ENCODE measurements at places on chromosomes 1 and 21.
A peak's percentile ranks its signal among the peaks of the same experiment; 100 is the strongest.

DNA sequence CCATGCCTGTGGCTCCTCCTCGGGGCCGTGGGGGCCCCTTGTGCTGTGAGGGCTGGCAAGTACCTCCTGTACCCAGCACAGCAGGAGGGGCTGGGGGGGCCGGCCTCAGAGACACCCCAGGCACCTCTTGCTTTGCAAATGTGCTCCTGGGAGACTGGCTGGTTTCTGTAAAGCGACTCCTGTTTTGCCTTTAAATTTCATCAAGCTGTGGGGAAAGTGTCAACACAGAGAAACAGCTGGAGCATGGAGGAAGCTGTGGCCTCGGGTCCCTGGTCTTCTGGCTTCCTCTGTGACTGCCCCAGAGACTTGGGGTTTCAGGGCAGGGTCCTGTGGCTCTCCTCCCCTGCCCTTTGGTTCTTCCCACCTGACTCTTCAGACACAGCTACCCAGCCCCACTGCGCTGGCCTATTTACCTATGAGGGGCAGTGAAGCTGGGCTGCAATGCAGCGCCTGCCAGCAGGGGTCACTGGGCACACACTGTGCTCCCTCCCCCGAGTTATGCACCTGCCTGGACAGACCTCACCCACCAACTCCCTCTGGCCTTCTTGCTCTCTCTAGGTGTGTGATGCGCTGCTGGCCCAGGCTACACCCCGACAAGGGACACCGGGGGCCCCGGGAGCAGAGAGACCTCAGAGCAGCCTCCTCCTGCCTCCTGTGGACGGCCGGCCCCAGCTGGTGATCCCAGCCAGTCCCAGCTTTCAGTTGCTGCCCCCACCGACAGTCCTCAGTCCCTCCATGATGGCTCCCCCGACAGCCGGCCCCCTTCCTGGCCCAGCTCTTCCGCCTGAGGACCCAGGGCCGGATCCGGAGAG lies 17.6 kb upstream of the PEX10 start:
- peak; percentile 60 for DNase-seq

GRCh38 chr1:77966291-77966690 lies 12.6 kb downstream of the FUBP1 start:
- no peak for DNase-seq

GRCh38 chr1:9235096-9235459 lies 504 bp downstream of the H6PD start:
- DNase-seq, result no peak

DNA sequence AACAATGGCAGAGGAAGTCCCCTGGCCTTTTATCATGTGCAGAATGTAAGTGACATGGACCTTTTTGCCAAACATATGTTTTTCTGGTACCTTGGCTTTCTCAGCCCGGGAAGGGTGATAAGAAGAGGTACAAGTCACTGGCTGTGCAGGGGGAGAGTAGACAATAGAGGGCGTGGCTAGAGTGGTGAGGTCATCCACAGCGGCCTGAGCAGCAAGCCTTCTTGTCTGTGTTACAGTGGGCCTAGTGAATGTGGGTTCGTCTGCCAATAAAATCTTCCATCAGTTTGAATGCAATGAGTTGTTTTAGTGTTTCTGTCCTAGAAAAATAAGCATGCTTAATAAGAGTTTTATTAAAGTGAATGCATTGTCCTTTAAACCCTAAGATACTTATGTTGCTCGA lies 59.0 kb upstream of the PGD start:
- DNase-seq, result no peak

DNA sequence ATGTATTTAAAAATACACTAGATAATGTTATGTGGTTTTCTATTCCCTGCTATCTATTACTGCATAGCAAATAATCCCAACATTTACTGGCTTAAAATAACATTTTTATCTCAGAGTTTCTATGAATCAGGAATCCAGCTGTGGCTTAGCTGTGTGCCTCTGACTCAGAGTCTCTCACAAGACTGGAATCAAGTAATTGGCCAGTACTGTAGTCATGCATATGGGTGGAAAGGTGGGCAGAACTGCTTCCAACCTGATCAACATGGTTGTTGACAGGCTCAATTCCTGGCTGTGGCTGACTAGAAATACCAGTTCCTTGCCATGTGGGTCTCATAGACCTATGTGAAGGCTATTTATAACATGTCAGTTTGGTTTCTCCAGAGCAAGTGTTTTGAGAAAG lies 131.8 kb downstream of the PDE4B start:
- DNase-seq, result no peak

GRCh38 chr1:31439276-31439675 lies 26.3 kb downstream of the SERINC2 start:
- no peak for DNase-seq

DNA sequence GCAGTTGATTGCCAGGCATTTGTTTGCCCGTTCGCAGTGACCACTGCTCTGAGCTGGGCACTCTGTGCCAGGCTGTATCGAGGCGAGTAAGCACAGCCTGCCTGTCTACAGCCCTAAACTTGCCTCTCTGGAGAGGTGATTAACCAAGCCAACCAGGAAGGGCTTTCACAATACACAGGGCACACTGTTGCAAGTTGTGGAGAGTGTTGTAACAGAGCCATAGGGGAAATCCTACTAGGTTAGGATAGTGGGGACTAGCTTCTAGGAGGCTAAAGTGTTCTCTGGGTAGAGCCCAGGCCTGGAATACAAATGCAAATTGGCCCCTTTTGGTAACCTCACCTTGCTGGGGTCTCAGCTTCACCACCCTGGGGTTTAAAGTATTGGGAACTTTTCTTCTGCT lies 23.8 kb downstream of the PRDM2 start:
- no peak for DNase-seq

GRCh38 chr1:229318056-229318455 lies 24.8 kb downstream of the CCSAP start:
- DNase-seq, result no peak

- no peak for DNase-seq
Observed at GRCh38 chr1:59107516-59107915, 189.4 kb upstream of the FGGY start.

- no peak for DNase-seq
Observed at GRCh38 chr1:36083635-36084496, at the start of gene TEKT2. Gene TEKT2, plus strand, starts transcription at chr1:36084094. Its CDS starts 828 bp downstream, at chr1:36084922.

DNA sequence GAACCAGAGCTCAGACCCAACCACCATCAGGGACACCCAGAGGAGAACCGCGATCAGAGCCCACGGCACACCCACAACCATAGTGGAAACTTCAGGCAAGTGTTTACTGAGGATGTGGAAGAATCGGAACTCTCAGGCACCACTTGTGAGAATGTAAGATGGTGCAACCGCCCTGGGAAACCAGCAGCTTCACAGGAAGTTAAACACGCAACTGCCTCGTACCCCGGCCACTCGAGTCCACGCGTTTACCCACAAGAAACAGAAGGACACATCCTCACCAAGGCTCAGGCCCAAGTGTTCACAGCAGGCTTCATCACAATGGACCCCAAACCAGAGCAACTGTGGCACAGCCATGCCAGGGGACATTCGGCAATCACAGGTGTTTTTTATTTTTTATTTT lies 51.4 kb upstream of the COL6A2 start:
- DNase-seq, result no peak

DNA sequence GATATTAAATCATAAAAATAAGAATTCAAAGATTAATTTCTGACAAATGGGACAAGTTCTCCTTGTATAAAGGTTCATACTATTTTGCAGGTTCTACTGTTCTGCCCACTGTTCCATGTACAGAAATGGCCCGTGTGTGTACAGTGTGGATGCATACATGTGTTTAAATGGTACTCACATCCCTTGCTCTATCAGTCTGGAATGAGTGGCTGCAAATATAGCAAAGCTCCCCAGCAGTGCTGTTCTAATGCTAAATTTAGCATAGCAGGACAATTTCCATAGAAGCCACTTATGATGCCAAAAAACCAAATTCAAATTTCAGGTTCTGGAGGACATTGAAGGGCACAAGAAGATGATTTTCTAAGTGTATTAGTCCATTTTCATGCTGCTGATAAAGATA lies 9.4 kb upstream of the SEC16B start:
- no peak for DNase-seq

- no peak for DNase-seq
Observed at GRCh38 chr21:26079366-26079765, 91.2 kb downstream of the APP start.

DNA sequence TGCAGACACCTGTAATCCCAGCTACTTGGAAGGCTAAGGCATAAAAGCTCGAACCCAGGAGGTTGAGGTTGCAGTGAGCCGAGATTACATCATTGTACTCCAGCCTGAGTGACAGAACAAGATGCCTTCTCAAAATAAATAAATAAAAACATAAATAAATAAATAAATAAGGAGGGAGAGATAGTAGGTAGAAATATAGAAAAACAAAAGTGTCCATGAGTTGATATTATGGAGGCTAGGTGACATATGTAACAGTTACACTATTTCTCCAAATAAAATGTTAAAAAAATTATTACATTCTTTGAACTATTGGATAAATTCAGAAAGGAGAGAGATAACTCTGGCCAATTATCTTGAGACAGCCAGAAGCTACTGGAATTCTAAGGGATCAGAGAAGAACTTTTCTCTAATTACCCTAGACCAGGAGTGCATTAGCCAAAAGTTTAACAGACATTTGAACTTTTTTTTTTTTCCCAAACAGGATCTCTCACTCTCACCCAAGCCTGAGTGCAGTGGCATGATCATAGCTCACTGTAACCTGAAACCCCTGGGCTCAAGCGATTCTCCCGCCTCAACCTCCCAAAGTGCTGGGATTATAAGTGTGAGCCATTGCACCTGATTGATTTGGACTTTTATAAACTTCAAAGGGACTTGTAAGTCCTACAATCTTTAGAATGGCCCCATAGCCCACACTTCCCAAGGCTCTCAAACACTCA lies 17.6 kb downstream of the SYNJ1 start:
- DNase-seq, result no peak

DNA sequence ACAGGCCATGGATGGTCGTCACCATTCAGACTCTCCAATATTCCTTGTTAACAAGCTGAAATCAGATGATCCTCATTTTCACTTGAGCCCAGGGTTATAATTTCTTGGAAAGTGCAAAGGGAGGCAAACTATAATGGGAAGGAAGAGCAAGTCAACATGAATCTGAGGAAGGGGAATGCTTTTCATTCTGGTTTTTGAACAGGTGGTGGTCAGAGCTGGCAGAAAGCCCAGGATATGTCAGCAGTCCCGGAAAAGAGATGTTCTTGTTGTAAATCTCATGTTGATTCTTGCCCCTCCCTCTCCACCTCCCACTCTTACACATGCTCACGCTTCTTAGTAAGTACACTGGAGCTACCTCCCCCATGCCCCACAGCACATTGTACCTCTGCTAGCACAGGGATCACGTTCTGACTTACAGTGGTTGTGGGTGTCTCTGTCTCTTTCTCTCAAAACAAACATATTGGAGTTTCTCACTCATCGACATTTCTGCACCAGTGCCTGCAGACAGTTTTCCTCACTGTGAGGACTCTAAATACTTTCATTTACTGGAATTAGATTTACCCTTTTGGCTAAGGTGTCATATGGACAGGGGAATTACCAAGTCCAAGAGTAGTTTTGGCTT lies 77.6 kb downstream of the XCL2 start:
- DNase-seq, result peak; percentile 62

DNA sequence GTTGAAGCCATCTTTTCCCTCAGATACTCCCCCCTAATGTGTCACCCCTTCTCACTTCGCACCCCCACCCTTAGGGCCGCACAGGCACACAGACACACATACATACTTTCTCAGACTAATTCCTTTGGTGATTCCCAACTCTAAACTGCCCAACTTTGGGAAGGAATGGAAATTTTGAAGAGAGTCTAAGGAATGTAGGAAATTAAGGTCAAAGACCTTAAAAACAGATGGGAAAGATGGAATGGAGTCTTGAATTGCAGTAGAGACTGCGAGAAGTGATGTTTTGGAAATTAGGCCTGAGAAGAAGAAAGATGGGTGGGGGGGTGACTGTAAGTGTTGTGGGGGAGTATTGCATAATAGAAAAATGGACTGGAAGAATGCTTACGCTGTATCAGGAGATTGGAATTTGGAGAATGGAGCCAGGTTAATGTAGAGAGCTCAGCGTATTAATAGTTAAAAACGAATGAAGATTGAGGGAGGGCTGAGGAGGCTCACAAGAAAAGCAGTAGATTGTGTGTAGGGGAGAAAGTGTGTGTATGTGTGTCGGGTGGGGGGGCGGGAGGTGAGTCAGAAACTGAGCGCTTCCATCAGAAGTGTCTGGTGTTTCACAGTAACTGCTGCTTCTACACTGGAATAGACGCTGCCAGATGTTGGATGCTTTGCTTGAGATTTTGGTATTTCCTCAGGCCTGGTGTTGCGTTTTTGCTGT lies 1.7 kb downstream of the PIP5K1A start:
- no peak for DNase-seq

GRCh38 chr1:52769346-52770033 lies 43.2 kb downstream of the ZYG11B start:
- DNase-seq, result no peak

- no peak for DNase-seq
Observed at GRCh38 chr1:151485685-151486255, 25.4 kb upstream of the CGN start.

GRCh38 chr1:64203420-64203819 lies at the start of gene UBE2U:
Gene UBE2U, plus strand, starts transcription at chr1:64203623. Its CDS starts 428 bp downstream, at chr1:64204051.
- no peak for DNase-seq

DNA sequence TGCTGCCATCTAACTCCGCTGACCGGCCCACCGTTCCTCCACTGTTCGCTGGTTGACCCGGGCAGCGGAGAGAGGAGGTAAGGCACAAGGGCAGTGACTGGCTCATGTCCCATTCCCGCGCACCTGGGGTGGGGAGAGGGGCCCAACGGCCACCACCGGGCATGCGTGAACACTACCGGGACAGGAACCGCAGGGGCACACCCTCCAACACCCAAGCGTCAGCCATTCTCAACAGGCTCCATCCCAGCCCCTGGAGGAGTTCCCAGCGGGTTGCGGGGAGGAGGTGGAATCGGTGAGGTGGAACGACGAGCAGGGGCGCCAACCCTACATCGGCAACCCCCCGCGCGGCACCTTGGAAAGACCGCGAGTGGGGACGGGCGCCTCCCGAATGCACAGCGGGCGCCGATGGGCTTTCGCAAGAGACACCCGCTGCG lies 126.7 kb downstream of the LIPI start:
- DNase-seq, result no peak

DNA sequence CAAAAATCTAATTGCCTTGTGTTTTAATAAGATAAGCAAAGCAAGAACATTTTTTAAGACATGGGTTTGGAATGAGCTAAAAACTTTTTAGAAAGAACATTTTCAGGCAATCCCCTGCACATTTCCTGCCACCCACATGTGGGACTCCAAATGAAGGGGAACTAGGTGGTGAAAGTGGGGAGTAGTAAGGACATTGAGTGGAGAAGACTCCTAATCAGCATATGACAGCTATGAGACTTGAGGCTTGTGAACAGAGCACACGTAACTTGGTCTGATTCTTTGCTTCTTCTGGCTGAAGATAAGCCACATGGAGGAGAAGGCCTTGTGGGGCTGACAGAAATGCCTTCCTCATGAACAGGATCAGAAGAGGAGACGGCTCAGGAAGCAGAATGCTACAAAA lies 50.3 kb downstream of the FCER1A start:
- no peak for DNase-seq

DNA sequence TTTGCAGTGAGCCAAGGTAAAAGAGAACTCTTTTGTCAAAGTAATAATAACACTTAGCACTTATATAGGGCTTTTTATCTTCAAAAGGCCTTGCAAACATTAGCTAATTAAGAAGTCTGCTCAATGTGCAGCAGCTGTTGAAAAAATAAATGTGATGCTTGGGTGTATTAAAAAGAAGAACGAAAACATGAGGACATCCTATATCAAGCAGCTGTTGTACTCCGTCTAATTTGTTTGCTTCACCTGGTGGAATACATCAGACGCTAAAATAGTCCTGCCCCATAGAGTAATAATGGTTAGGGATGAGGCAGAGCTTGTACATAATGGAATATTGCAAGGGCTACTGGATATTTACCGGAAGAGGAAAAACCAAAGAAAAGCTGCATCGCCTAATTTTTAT lies 299.5 kb downstream of the ST6GALNAC3 start:
- DNase-seq, result no peak

- no peak for DNase-seq
Observed at GRCh38 chr21:28687586-28687985, 305.1 kb downstream of the LTN1 start.
